Left ventricle myocardium superior (tissue), 1 donor: ENCODE measurements at places on chromosomes 6 and 20. TPM values are rescaled to one million over a fixed set of nuclear protein-coding genes. Genes with fewer than 3 reads are reported as not detected.

GRCh38 chr6:154261688-154262397 is 94.8 kb downstream of the IPCEF1 start:
- no peak for DNase-seq

GRCh38 chr6:145031001-145031400 is 704.3 kb downstream of the EPM2A start:
- no peak for DNase-seq

DNA sequence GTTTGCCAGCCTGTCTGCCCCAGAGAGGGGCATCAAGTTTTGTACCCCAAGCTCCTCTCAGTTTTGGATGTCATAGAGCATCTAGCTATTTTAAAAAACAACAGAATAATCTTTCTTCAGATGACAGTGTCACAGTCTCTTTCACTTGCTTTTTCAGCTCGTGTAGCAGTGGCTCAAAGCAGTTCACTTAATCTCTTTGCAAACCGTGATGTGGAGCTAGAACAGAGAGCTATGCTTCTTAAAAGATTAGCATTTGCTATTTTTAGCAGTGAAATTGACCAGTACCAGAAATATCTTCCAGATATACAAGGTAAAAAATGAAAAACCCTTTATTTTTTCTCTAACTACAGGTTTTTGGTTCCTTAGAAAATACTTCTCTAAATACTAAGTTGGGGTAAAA is 37.3 kb downstream of the PGM3 start:
- no peak for DNase-seq

- no peak for DNase-seq
These were observed 137.3 kb downstream of the FOXC1 start for GRCh38 chr6:1747003-1747402.

Gene PKIB
- total RNA-seq, result 0.35 TPM
